T-helper 2 cell treated with Interferon-gamma antibody and Interleukin-4, amounts not matched to agents 100 ng/mL and 5 ng/mL, for 36 hours (primary cell): ENCODE measurements at places on chromosomes 12 and 14. TPM values are rescaled to one million over a fixed set of nuclear protein-coding genes. Genes with fewer than 3 reads are reported as not detected.

CLMN gene
- 1.0 and 1.5 TPM in 2 replicates for total RNA-seq

EPYC gene
- total RNA-seq = not detected in 2 replicates

PPM1A gene
- 46.4 and 47.4 TPM in 2 replicates for total RNA-seq

SLC25A21 gene
- not detected in 2 replicates for total RNA-seq

PPP1R13B gene
- total RNA-seq = 8.9 and 10.3 TPM in 2 replicates

CS gene
- 242 TPM in 2 replicates for total RNA-seq

RPGRIP1 gene
- total RNA-seq = 0.16 TPM in 1 of 2 replicates, not detected in the other

AMIGO2 gene
- 5.1 and 5.3 TPM in 2 replicates for total RNA-seq

INHBC gene
- total RNA-seq = not detected in 2 replicates

OLR1 gene
- total RNA-seq = not detected in 2 replicates

ADAM21 gene
- total RNA-seq = not detected in 2 replicates

MIP gene
- not detected in 2 replicates for total RNA-seq

CCDC88C gene
- total RNA-seq = 175 and 184 TPM in 2 replicates

GPRC5D gene
- total RNA-seq = not detected in 2 replicates

LAG3 gene
- total RNA-seq = 11.8 and 12.2 TPM in 2 replicates

HSPA2 gene
- total RNA-seq = 3.6 and 3.8 TPM in 2 replicates

FOXM1 gene
- 110 and 118 TPM in 2 replicates for total RNA-seq

MGP gene
- 0.27 TPM in 1 of 2 replicates, not detected in the other for total RNA-seq

SYNDIG1L gene
- not detected in 2 replicates for total RNA-seq

RECQL gene
- total RNA-seq = 84.8 and 87.8 TPM in 2 replicates

SLC35E3 gene
- total RNA-seq = 6.8 and 7.5 TPM in 2 replicates

CABP1 gene
- not detected in 2 replicates for total RNA-seq

EML1 gene
- 0.30 and 0.39 TPM in 2 replicates for total RNA-seq

IGF1 gene
- 0.41 and 0.75 TPM in 2 replicates for total RNA-seq

RNF212B gene
- total RNA-seq = not detected in 2 replicates

ZC2HC1C gene
- total RNA-seq = 1.7 and 1.8 TPM in 2 replicates

GYS2 gene
- total RNA-seq = 0.11 and 0.23 TPM in 2 replicates

CLEC7A gene
- not detected in 2 replicates for total RNA-seq
